ENCODE measurements at places on chromosomes 4 and X.
A peak's percentile ranks its signal among the peaks of the same experiment; 100 is the strongest.

- no peak for DNase-seq
These were observed 37.6 kb downstream of the GABRB1 start for GRCh38 chr4:47068986-47069385.

DNA sequence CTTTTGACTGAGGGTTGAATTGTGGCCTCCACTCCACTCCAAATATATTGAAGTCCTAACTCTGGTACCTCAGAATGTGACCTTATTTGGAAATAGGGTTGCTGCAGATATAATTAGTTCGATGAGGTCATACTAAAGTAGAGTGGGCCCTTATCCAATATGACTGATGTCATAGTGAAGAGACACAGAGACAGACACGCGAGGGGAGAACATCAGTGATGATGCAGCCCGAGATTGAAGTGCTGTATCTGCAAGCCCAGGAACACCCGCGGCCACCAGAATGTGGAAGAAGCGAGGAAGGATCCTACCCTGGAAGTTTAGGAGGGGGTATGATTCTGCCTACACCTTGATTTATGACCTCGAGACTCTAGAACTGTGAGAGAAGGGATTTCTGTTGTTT lies 279.0 kb downstream of the ANKRD50 start:
- no peak for DNase-seq

GRCh38 chr4:113653871-113654270 lies 107.7 kb downstream of the CAMK2D start:
- no peak for DNase-seq

DNA sequence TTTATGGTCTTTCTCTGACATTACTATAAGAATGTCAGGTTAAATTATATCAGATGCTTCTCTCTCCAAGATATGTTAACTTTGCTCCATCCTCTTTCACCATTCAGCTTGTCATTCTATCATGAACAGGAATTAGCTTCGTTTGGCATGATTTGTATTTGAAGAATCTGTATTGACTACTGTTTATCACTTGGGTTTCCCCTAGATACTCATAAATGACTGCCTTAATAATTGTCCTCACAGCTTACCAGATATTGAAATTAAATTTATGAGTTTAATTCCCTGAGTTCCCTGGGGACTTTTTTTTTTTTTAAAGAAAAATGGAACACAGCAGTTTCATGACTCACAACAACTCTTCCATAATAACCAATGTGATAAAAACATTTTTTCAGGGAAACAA lies 76.2 kb upstream of the EOLA2 start:
- no peak for DNase-seq

DNA sequence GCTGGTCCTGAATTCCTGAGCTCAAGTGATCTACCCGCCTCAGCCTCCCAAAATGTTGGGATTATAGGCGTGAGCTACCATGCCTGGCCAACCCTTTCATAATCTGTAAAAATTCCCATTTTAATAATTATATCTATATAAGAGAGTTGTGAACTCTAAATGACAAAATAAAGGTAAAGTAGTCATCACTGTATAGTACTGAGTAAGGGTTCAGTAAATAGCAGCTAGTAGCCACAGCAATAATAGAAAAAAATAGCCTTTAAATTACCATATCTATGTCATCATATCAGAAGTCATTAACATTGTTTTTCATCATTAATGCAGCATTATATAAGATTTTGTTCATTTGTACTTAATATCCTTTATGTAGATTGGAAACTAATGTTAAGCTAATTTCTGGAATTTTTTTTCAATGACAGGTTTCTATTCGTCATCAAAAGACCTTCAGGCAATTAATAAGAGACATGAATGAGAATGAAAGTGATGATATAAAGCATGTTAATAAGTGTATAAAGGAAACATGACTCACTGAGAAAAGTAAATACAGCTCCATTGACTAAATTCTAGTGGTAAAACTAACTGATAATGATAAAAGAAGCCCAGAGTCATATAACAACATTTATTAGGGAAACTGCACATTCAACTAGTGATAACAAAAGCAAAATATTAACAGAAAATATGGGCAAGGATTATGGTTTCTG lies 85.9 kb upstream of the UGT8 start:
- DNase-seq: no peak

DNA sequence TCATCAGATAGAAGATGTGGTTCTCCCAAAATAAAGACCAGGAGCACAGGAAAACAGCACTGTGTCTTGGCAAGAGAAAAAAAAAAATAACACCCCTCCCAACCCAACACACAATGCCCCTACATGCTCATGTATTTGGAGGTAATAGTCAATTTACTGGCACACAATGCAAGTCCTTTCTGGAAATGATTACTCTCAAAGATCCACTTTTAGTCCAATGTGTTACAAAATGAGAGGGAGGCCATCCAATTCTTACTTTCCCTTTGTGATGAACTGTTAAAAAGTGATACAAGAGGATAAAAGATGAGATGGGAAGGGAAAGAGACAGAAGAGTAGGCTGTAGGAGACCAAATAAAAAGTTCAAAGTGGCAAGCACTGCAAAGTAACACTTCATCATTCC lies 180.3 kb upstream of the DKK2 start:
- DNase-seq: no peak

DNA sequence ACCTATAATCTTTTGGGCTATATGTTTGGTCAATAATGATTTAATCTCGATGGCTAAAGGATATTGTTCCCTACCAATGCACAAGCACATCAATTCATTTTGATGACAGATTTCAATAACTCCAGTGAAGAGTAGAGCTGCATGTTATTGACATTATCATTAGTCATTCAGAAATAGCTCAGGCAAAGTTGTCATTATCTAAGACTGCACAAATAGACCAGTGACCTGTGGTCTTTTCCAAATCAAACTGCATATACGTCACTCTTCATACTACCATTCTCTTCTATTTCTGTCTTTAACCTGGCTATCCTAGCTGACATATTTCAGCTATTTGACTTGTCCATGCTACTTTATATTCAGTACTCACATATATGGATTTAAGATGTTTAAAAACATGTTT lies 1050.8 kb downstream of the C4orf33 start:
- DNase-seq: no peak

- no peak for DNase-seq
These were observed 80.4 kb downstream of the WFS1 start for GRCh38 chr4:6349896-6350603.

GRCh38 chrX:129433945-129434344 lies 89.3 kb downstream of the SMARCA1 start:
- DNase-seq: no peak

GRCh38 chr4:105741548-105741947 lies 33.0 kb downstream of the GSTCD start:
- no peak for DNase-seq

GRCh38 chr4:8182858-8183725 lies 16.0 kb upstream of the SH3TC1 start:
- DNase-seq: no peak

DNA sequence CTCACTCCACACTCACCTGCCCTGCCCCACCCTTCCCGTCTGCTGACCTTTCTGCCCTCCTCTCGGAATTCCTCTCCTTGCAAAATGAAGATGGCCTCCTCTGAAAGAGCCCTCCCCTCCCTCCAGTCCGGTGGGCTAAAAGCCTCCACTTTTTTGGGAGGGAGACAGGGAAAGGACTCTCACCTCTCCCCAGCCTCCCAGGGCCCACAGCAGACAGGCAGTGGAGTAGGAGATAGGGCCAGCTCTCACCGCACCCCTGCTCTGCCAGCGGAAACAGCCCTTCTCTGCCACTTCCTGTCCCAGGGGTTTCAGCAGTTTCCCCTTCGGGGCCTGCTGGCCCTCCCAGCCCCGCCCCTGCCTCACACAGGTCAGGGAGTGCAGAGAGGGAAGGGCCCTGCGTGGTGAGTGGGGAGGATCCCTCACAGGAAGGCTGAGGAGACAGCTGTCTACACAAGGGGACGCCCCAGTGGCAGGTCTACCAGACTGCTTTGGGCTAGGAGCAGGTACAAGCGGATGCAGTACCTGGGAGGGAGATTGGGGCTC lies 18.2 kb downstream of the ELF4 start:
- peak; percentile 84 for DNase-seq

DNA sequence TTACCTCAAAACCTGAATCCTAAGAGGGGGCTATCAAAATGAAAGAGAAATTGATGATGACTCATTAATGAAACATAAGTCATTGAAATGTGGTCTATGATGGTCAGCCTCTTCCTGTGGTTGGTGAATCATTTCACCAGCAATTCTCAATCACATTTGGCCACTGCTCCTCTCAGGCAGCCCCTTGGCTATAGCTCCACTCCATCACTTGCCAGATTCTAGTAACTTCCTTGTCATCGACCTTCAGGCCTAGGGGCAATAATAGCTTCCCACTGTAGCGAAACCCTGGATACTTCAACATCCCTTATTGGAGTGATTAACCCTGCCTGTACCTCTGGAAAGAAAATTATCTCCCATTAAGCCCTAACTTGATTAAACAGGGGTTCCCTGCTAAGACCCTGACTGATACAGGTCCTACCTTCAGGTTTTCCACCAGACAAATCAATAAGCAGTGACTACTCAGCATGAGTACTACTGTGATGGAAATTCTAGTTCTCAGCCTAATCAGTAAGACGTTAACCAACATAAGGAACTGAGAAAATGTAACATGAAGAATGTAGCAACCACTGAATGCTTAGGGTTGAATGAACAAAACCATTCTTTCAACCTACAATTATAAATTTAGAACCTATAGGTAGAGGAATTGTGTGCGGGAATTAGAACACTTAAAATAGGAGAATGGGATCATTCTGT lies 30.4 kb downstream of the ADH7 start:
- DNase-seq: no peak

DNA sequence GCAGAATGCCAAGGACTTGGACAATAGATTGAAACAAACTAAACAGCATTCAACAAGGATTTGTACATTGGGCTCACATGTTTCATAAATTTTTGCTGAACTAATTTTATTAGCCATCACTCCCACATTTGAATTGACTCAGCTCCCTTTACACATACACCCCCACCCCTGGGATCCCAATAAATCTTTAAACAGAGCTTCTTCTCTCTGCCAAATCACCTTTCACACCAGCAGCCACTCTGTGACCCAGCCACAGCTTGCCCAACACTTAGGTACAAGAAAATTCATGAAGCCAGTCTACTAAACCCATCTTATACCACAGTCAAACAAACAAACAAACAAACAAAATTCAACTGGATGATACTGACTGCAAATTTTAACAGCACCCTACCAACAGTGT lies 21.6 kb downstream of the PHKA2 start:
- DNase-seq: no peak

DNA sequence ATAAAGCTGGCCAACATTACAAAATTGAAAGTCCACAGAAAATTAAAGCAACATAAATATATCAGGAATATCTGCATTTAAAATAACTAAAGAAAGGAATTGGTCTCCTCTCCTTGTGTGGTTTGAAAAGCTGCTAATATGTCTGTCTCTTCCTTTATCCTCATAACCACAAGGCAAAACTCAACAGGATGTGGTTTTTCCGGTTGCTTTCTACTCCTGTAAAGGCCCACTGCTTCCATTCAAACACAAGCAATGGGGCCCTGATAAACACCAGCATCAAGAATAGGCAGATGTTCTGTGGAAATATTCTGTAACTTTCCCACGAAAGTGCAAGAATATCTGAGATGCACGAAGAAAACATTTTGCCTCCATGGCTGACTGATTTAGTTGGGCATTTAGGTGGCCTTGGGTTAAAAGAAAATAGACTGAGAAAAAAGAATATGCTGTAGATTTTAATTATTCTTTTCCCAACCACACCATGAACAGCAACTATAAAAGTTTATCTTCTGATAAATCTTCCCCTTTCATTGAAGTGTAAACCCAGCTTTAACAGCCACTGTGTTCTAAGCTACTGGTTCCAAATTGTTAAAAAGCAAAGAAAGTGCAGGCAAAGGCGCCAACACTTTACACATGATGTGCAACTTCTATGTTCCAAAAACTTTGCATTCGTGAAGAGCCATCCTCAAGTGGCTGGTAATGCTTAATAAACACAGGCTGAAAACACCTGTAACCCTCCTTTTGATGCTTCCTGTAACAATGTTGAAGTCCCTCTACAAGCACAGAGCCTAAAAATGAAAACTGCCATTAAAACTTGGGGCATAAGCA lies 50.5 kb upstream of the NDST3 start:
- DNase-seq: no peak

DNA sequence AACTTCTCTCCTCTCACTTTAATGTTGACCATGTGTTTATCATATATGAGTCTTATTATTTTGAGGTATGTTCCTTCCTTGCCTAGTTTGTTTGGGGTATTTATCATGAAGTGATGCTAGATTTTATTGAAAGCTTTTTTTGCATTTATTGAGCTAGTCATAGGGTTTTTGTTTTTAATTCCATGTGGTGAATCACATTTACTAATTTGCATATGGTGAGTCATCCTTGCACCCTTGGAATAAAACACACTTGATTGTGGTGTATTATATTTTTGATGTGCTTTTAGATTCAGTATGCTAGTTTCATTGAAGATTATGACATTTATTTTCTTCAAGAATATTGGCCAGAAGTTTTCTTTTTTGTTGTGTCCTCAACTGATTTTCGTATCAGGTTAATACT lies 464.6 kb downstream of the PCDH18 start:
- DNase-seq: no peak

DNA sequence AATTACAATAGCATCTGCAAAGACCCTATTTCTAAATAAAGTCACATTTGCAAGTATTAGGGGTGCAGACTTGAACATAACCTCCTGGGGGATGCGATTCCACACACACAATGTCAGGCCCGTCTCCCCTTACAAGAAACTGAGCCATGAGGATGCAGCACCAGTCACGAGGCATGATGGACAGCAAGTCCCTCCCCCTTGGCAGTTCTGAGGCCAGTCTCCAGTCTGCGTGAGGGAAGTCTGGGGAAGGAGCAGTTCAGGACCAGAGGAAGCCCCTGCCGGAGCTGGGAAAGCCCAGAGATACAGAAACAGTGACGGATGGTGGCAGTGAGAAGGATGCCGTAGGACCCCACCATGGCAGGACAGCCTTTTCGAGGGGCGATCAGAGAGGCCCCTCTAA lies 9.4 kb downstream of the FAM53A start:
- DNase-seq: no peak

DNA sequence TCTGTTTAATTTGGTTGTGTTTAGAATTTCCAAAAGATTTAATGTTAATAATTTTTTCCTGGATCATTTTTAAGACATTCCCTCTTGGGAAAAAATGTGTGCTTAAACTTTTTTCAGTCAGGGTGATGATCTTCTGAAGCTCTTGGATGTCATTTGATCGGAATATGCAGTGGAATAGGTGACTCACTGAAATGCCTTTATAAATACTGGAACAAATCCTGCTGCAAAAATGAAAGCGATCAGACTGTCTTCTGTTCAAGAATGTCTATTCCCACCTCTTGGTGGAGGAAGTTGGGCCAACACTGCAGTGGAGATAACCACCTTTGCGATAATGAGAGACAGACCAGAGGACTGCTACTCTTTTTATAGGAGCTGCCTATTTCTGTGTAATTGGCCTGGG lies 46.7 kb downstream of the LARP1B start:
- no peak for DNase-seq
